ENCODE measurements at places on chromosomes 5 and 9. TPM values are rescaled to one million over a fixed set of nuclear protein-coding genes. Genes with fewer than 3 reads are reported as not detected.

Gene GAS1
- 19.6 TPM for total RNA-seq

Gene GZMA
- total RNA-seq, result not detected

Gene PAEP
- total RNA-seq, result not detected

Gene ZNF883
- total RNA-seq, result 25.4 TPM

Gene IFNE
- not detected for total RNA-seq

Gene CCDC112
- 30.8 TPM for total RNA-seq

Gene STPG3
- total RNA-seq, result not detected

Gene ZNF618
- 23.9 TPM for total RNA-seq

Gene PCDHA1
- total RNA-seq, result 7.5 TPM

Gene ANKRD20A1
- 7.3 TPM for total RNA-seq

Gene SLC34A1
- not detected for total RNA-seq

Gene SLC36A2
- not detected for total RNA-seq

Gene PPP2R2B
- total RNA-seq, result 64.4 TPM

Gene HSD17B3
- not detected for total RNA-seq

All from cerebellum (tissue), 4 donors.